Foreskin keratinocyte (primary cell): ENCODE measurements at places on chromosomes 11 and 22.

DNA sequence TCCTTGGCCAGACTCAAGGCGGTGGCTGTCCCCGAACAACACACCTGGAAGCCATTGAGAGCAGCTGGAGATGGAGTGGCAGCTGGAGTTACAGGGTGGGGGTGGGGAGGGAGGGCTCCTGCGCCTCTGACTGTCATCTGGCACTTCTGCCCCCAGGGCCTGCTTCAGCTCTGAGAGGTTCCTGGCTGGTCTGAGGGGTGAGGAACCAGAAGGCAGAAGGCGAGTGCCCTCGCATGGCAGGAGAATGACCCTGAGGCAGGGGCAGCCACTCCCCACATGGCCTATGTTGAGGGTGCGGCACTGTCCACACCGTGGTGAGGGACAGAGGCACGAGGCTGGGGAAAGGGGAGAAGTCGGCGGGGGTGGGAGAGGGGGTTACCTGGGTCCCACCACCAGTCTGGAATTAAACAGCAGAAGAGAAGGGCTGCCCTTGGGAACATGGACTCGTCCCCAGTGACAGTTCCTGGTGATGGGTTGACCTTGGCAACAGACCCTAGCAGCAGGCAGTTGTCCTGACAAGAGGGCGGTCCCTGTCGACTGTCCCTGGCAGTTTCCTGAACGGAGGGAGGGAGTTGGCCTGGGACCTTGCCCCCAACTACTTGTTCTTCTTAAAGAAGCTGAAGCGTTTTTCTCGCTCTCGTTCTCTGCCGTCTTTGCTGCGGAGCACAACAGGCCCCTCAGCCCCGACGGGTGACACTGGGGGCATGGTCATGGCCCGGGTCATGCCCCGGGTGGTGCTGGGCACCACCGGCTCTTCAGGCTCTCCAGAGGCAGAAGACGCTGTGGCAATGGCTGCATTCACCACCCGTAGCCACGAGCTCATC, 7.8 kb upstream of the RBM4B start:
- no peak for DNase-seq

GRCh38 chr11:71147331-71147730, 105.0 kb downstream of the SHANK2 start:
- DNase-seq = no peak

GRCh38 chr22:18075720-18076497, 1.9 kb upstream of the PEX26 start:
- DNase-seq = peak; percentile 55

DNA sequence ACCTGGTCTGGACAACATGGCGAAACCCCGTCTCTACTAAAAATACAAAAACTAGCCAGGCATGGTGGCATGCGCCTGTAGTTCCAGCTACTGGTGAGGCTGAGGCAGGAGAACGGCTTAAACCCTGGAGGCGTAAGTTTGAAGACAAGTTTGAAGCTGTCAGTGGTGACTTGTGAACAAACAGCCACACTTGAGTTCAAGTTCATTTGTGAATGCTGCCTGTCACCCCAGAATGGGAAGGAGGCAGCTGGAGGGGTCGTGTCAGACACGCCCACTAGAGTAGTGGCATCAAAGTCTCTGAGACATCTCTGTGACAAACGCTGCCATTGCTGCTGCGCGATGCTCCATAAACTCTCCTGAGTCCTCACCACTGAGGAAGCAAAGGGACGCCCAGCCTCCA, 74.2 kb downstream of the DGCR2 start:
- no peak for DNase-seq

- no peak for DNase-seq
These were observed 17.4 kb downstream of the OR4D9 start for GRCh38 chr11:59528711-59529110.
